ENCODE measurements at places on chromosomes 11 and 22. TPM values are rescaled to one million over a fixed set of nuclear protein-coding genes. Genes with fewer than 3 reads are reported as not detected.

SCN4B gene
- 1.9 TPM for total RNA-seq

STARD10 gene
- total RNA-seq: 51.1 TPM

C11orf87 gene
- 0.88 TPM for total RNA-seq

DNA sequence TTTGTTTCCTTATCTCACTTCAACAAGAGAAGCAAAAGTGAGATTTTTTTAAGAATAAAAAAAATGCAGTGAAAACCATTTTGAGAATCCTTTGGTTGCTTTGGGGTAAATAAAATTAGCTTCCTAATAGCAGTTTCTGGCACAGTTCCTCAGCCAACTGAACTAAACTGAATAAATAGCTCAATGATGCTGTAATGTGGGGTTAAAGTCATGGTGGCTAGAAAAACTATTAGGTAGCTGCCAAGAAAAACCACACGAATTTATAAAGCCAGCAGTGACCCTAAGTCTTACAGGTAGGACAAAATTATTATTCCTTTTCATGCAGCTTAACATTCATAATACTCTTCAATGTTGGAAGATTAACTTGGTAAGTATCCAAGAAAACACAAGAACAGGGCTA, 142.4 kb downstream of the APIP start:
- peaks cover 46% of the 10 kb centered on the region for H3K36me3 ChIP-seq
- no peak overlapping the region for H3K27ac ChIP-seq
- no peak for DNase-seq
- no peaks in the 10 kb centered on the region for H3K4me1 ChIP-seq

- no peaks in the 10 kb centered on the region for H3K36me3 ChIP-seq
- no peak for DNase-seq
- peaks cover 16% of the 10 kb centered on the region for H3K27me3 ChIP-seq
- no peak overlapping the region for H3K4me3 ChIP-seq
Measured at GRCh38 chr11:120109531-120109930, 28.4 kb downstream of the TRIM29 start.

- H3K27ac ChIP-seq: no peak overlapping the region
- H3K4me1 ChIP-seq: no peaks in the 10 kb centered on the region
- no peak for DNase-seq
- H3K4me3 ChIP-seq: no peak overlapping the region
- H3K36me3 ChIP-seq: no peaks in the 10 kb centered on the region
- H3K27me3 ChIP-seq: no peaks in the 10 kb centered on the region
Measured at GRCh38 chr11:1087961-1088926, 13.6 kb downstream of the MUC2 start.

GRCh38 chr11:131866535-131867400, 496.4 kb downstream of the NTM start:
- H3K27me3 ChIP-seq: peaks cover 50% of the 10 kb centered on the region
- H3K4me1 ChIP-seq: peaks cover 9% of the 10 kb centered on the region
- no peaks in the 10 kb centered on the region for H3K36me3 ChIP-seq
- DNase-seq: no peak
- H3K4me3 ChIP-seq: no peak overlapping the region

DNA sequence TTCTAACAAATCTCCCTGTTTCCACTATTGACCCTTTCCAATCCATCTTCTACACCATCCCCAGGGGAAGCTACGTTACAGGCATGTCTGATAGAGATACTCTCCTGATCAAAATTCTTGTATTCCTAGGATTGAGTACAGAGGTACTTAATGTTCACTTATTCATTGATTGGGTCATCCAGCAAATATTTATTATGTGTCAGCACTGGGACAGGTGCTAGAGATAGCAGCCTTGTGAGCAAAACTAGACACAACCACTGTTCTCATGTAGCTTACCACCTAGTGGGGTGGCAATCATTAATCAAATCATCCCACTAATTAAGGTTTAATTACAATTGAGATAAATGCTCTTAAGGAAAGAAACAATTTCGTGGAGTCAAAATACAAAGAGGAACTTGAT, 9.4 kb upstream of the RTCB start:
- H3K4me3 ChIP-seq: no peak overlapping the region
- peaks cover 5% of the 10 kb centered on the region for H3K4me1 ChIP-seq
- H3K27me3 ChIP-seq: peaks cover 68% of the 10 kb centered on the region
- H3K36me3 ChIP-seq: no peaks in the 10 kb centered on the region
- H3K27ac ChIP-seq: no peak overlapping the region

Measured in mesothelial cell of epicardium (in vitro differentiated cells).